DMS79 treated with DMSO at 0.1 percent for 48 hours (cell line): ENCODE measurements at places on chromosomes 11 and 22.

GRCh38 chr11:115279813-115280761 lies 224.1 kb downstream of the CADM1 start:
- DNase-seq: no peak

DNA sequence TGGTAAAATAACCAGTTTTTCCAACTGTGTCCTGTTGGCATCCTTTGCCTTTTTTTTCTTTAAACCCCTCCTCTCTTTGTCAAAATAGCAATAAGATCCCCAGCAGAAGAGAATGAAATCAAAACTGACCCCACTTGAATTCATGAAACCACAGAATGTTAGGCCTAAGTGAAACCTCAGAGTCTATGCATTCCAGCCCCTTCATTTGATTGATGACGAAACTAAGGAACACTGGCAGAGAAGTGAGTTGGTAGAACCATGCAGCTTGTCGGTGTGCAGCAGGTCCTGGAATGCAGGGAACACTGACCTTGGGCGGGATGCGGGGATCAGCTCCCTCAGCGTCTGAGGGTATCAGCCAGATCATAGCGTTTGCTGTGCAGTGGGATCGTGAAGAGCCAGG lies 57.5 kb downstream of the GRK3 start:
- no peak for DNase-seq

DNA sequence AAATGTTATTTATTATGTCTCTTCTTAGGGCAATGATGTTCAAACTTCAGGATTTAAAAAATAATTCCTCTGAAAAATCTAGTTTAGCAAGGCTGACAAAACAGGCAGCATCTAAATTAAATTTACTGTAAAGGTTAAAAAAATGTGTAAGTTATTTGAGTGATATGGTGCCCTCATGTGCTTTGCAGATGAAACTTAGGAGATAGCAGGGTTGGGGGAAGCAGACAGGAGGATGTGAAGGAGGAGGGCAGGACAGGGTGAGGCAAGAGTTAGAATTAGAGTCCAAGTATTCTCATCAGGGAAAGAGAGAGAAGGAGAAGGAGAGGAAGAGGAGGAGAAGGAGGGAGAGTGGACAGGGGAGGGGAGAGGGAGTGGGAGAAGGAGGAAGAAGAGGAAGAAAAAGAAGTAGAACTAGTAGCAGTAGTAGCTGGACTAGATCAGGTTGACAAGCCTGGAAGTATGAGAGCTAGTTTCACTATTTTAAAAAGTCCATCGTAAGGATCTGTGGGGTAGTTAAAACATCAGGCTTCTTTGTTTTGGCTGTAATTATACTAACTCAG lies 141.2 kb upstream of the SESN3 start:
- no peak for DNase-seq

- DNase-seq: peak; percentile 17
Measured at GRCh38 chr11:60370252-60370810, 8.0 kb upstream of the MS4A7 start.

GRCh38 chr11:6736495-6737121 lies 35.2 kb downstream of the OR2AG2 start:
- DNase-seq: no peak

- no peak for DNase-seq
Measured at GRCh38 chr11:92130421-92130831, 94.2 kb upstream of the FAT3 start.

DNA sequence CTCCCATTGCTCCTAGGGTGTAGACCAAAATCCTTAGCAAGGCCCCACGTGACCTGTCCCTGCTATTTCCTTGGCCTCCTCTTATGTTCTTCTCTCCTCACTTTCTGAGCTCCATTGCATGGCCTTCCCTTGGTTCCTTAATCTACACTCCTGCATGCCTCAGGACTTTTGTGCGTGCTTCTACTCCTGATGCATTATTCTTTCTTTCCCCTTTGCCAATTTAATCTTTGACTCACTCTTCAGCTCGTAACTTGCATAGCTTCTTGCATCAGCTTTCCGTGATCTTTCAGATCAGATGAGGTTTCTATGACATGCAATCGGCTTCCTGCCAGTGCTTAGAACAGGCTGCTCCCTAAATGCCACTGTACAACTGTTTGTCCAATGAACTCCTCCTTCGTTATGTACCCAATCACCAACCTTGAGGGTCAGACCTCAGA lies 261.6 kb upstream of the CADM1 start:
- DNase-seq: no peak

GRCh38 chr11:123580557-123581275 lies 73.7 kb downstream of the SCN3B start:
- peak; percentile 72 for DNase-seq

GRCh38 chr11:13043912-13044628 lies 35.0 kb downstream of the RASSF10 start:
- DNase-seq: peak; percentile 25

DNA sequence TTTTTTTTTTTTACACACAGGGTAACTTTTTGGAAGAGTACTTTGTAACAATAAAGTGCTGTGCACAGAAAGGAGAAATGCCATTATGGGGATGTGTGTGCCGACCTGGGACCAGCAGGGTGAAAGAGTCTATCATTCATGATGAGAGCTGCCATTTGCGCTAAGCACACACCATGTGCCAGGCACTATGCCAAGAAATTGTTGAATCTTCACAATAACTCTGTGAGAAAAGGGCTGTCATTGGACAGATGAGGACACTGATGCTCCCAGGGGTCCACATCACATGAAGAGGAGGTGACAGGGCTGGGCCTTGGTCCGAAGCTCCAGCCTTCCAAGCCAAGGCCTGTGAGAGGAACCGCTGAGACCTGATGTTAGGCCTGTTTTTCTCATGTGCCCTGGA lies 5.6 kb downstream of the DUSP18 start:
- no peak for DNase-seq

GRCh38 chr22:44974454-44974853 lies 35.4 kb downstream of the PHF21B start:
- no peak for DNase-seq

GRCh38 chr11:62577046-62577714 lies 3.5 kb upstream of the EEF1G start:
- DNase-seq: no peak

- DNase-seq: peak; percentile 15
Measured at GRCh38 chr11:3615998-3616397, 25.8 kb downstream of the ART5 start.

GRCh38 chr11:111285189-111286091 lies 12.9 kb upstream of the POU2AF3 start:
- DNase-seq: no peak

- peak; percentile 15 for DNase-seq
Measured at GRCh38 chr11:57515332-57516060, at the start of gene SLC43A1. Gene SLC43A1 (minus strand): TSS chr11:57515702. CDS start chr11:57514111, 1,591 bp downstream.

DNA sequence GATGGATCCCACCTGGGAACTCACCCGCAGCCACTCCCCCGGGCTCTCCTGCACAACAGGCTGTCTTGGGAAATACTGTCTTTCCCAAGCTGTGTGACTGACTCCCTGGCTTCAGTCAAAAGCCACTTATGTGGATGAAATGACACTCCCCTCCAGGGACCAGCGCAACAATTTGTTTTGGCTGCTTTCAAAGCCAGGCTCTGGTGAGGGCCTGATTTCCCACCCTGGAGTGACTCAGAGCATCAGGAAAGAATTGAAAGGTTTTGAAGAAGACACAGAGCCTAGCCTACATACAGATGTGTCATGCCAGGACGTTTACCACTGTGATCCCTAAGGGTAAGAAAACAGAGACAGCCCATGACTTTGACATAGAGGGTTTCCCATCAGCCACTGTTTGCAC lies 550.5 kb downstream of the MIAT start:
- DNase-seq: no peak
